ENCODE measurements at places on chromosomes 7 and 10.
A peak's percentile ranks its signal among the peaks of the same experiment; 100 is the strongest.

- no peak for DNase-seq
These were observed 50.4 kb upstream of the DDC start for GRCh38 chr7:50615519-50616080.

DNA sequence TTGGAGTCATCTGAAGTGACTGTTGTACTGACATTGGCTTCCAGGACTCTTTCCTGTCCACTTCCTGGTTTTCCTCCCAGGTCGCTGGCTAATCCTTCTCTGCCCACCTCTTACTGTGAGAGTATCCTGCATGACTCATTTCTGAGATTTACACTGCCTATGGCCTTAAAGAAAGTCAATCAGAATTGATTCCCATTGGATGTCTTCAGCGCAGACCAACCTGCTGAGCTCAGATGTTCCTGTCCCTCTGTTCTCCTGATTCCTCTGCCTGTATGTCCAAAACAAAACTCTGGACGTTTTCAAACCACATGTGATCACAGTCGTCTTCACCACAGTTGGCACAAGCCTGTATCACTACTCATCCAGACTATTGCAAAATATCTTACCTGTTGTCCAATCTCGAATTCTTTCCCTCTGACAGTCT, 262.1 kb downstream of the CREB5 start:
- no peak for DNase-seq

DNA sequence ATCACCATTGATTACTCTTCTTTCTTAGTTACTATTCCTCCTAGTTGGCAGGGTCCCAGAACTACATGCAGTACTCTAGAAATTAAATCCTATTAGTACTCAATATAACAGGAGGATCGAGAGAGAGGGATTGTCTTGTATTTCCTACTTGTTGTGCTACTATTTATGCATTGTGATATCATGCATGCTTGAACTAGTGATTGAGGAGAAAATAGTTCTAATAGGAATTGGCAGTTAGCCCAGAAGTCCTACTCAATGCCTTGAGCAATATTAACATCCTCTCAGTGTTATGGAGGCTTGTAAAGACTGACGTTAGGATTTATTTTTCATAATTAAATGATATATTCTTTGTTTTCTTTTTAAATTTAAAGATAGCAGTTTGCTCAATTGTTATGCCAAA, 67.4 kb downstream of the FOXP2 start:
- no peak for DNase-seq

- DNase-seq, result no peak
These were observed 16.9 kb upstream of the GPR146 start for GRCh38 chr7:1027242-1028043.

DNA sequence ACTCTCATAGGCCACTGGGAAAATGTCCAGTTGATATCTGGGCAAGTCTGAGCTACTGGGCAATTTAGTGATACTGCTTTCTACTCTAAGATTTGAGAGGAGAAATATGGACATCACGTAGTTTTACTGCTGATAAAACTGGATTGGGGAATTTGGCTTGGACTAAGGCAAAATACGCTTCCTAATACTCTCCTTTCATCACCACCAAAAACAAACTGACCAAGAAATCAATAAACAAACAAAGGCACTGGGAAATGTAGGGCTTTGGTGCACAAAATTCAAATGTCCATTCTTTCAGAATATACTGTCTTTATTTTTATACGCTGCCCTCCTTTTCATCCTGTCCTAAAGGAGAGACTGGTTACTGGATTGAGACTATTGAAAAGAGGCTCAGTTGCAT, 145.1 kb upstream of the SP8 start:
- DNase-seq, result no peak

DNA sequence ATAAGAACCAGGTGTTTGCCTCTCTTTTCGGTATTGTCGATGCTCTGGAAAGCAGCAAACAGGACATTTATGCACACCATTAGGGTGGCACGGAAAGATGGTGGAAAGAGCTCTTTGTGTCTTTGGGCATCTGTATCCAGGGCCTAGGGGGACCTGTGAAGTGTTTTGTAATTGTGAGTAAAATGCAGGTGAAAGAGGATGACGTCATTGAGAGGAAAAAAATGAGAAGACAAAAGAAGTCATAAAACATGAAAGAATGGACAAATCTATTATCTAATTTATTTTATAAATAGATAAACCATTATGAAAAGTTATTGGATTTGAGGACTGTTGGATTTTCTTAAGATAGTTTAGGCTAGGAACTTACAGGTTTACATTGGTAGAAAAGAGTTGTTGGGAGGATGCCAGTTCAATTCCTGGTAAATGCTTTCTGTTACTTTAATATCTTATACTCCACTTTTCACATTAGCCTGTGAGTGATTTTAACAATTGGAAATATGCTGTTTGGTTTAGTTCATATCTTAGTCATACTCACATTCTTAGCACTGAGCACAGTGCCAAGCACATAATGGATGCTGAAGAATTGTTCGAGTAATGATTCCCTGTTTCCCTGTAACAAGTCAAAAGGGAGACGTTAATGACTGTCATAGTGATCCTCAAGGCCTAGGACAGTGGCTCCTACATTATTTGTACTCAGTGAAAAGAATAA, 62.6 kb downstream of the EXOC4 start:
- DNase-seq, result no peak

DNA sequence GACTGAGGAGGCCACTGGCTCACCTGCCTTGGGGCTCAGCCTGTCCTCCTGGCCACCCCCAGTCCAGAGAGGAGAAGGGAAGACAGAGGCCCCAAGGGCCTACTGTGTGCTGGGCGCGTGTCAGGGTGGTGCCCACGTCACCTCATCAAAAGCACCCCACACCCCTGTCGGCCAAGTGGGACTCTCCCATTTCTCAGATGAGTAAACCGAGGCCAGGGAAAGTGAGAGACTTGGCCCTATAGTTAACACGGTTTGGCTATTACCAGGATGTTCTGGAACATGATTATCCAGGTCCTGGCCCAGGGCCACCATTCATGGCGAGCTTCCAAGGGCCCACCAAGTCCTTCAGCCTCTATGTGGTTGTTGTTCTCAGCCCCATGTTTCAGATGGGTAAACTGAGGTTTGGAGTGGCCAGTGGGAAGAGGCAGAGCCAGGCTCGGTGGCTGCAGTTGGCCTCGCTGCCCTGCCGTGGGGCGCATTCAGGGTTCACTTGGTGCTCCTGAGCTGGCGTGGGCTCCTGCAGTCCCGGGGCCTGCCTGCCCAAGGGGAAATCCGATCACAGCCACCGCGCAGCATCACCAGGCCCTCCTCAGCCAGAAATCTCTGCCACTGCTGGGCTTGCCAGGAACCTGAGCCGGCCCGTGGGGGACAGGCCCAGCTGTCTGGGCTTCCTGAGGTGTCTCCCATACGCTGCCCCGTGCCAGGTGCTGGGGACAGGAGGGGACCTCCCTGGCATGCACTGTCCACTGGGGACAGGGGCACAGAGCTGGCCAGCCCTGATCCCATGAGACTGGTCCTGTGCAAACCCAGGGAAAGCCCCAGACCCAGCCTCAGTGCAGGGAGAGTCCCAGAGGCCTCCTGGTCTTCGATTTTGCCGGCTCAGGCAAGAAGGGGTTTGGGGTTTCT, 117.7 kb upstream of the TNRC18 start:
- DNase-seq, result no peak

- no peak for DNase-seq
These were observed 177.0 kb upstream of the AKR1E2 start for GRCh38 chr10:4648999-4649398.

DNA sequence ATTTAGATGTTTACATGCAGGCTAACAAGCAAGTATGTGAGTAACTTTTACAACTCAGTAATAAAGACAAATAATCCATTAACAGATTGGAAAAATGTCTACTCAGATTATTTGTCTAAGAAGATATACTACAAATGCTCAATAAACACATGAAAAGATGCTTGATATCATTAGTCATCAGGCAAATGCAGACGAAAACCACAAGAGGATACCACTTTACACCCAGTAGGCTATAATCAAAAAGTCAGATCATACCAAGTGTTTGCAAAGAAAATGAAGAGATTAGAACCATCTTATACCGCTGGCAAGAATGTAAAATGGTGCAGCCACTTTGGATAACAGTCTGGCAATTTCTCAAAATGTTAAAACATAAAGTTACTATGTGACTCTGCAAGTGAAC, 84.1 kb downstream of the MALSU1 start:
- DNase-seq, result no peak

DNA sequence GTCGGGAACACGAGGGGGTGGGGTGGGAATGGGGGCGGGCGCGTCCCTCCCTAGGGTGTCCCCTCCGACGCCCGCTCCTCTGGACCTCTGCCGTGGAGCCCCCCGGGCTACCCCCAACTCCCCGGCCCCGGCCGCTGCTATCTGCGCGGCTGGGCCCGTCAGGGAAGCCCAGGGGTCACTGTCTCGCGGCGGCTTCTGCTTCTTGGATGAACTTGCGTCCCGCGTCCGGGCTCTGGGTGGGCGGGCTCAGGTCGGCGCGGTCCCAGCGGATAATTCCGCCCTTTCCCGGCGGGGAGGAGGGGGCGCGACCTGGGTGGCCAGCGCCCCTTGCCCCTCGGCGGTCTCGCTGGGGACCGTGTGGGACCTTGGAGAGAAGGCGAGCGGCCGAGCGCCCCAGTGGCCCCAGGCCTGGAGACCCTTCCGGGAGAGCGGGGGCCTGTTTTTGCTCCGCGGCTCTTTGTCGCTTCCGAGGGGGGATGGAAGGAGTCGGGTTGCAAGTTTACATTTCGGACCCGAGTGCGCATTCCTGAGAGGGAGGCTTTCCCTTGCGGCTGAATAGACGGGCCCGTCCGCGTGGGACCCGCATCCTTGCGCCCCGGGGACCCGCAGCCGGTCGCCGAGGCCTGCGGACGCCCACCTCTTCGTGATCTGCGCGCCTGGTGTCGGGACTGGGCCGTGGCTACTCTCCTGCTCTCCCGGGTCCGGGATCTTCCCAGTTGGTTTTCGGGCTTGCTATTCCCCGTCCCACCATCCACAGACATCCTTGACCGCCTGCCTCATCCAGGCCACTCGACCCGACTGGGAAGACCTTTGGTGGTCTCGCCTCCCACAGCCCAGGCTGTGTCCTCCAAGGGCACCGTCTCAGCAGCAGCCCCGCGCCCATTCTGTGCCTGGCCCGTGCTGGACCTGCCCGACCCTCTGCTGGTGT, 812 bp downstream of the DOCK1 start:
- no peak for DNase-seq

DNA sequence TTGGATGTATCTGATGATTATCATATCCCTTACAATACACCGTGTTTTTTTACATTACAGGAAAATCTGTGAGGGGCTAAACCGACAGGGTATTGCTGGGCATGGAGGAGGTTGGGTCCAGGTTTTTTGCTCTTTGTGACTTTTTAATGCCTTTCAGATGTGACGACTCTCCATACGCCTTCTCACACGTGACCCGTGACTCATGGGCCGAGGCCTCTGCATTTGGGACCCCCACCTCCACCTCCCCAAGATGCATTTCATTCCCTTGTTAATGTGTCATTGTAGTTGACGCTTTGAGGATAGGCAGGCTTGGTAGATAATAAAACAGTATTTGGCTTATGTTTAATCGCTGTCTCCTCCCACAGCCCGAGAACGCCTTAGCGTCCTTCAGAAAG, 95.3 kb downstream of the CUX1 start:
- DNase-seq, result no peak

- DNase-seq, result no peak
These were observed 203.8 kb upstream of the ZMIZ1 start for GRCh38 chr10:78864761-78865537.

DNA sequence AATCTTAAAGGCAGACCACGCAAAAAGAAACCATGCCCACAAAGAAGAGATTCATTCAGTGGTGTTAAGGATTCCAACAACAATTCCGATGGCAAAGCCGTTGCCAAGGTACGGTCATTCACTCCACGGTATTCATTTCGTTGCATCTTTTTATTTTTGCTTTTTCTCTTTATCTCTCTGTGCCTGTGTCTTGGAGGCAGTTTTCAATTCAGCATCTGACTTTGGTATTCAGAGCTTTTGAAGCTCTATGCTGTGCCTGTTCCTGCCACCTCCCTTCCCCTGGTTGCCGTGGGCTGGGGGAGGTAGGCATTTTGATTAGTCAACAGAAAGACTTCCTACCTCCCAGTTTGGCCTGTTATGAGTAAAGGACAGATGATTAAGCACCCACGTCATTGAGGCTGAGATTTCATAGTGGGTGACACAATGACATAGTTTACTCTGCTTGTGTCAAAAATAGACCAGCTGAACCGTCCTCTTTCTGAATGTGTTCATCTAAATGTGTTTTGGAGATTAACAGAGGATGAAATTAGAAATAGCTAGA, 149.5 kb downstream of the ARID5B start:
- peak; percentile 72 for DNase-seq

- no peak for DNase-seq
These were observed 3.5 kb upstream of the IGF2BP3 start for GRCh38 chr7:23473844-23474093.

DNA sequence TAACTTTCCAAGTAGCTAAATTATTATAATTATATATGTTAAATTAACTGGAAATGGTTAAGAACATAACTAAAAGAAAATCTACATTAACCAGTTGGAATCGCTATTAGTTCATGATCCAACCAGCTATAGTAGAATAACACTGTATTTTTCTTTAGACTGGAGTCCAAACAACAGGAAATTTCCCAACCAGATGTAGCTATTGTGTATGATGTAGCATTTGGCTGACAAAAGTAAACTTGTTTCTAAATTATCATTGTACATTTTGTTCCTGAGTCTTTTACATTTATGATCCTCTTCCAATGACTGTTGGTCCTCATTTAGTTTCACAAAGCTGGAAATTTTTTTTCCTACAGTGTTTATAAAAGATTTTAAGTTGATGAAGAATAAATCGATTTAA, 62.1 kb downstream of the PAPSS2 start:
- no peak for DNase-seq

DNA sequence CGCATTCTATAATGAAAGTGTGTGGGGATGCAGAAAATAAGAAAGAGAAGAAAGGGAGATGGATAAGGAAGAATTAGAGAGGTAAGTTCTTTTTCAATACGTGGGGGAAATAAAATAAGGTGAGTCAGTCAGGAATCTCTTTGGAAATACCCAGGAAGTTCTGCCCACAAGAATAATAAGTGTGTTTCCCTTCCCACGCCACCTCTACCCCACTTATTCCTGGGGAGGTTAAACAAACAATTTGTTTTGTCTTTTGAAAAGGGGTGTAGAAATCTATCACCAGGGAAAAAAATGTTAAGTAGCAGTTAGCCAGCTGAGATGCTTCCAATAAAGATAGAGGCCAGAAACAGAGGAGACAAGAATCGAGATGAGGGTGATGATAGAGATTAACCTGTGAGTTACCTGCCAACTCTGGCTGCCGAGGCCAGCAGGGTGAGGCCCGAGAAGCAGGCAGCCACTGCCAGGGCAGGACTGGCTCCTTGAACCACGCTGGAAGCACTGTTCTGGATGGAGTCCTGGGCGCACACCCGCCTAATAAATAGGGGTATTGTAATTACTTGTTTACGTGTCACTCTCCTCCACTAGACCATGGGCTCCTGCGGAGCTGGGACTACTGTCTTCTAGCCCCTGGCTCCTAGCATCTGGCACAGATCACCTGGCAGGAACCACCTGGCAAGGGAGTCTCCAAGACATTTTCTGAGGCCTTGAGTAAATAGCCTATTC, 191.3 kb downstream of the FGFR2 start:
- DNase-seq, result no peak

DNA sequence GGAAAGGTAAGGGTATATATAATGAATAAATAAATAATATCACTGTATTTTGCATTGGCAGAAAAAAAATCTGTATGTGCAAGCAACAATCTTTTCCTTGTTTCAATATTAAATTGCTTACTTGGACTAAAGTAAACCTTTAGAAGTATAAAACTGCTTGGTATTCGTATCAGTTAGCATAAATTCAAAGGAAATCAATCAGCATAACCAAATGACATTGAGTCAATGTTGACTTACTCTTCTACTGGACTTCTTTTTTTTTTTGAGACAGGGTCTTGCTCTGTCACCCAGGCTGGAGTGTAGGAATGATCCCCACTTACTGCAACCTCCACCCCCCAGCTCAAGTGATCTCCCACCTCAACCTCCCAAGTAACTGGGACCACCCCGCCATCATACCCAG, 42.3 kb upstream of the KMT2C start:
- DNase-seq, result no peak
